Fibroblast of lung (primary cell): ENCODE measurements at places on chromosomes 7 and 10.

GRCh38 chr10:97648562-97649404 lies 8.3 kb downstream of the PI4K2A start:
- peak; percentile 83 for DNase-seq

DNA sequence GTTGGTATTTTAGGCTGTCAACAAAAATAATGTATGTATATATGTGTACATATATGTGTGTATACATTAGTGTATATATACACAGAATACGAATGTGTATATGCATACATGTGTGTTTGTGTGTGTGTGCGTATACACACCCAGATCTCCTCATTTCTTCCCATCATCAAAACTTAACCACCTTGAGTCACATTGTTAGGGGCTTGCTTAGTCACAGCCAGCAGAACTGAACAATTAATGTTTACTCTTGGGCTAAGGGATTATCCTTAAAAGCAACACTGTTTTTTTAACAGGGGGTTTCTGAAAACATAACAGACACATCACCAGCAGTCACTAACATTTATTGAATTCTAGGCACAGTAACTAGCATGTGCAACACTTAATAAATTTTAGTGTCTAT lies 83.0 kb upstream of the ASAH2 start:
- DNase-seq, result no peak

- DNase-seq, result no peak
These were observed at the start of gene MYO3A for GRCh38 chr10:25933653-25934608. Gene MYO3A (plus strand): TSS chr10:25934229. CDS start chr10:25952111, 17,882 bp downstream.

DNA sequence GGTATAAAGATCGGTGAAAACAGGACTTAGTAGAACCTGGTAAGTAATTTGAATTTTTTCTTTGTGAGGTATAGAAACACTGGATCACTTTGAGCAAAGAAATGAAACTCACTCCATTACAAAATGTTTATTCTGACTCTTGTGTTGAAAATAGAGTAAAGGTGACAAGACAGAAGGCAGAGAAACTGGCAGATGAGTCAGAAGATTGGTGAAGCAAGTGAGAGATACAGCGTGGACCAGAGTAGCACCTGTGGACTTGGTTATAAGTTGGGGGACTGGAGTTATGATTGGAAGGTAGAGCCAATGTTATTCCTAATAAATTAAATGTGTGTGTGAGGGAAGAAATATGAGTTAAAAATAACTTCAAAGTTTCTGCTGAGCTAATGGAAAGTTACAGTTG lies 620.9 kb downstream of the ZWINT start:
- DNase-seq, result no peak

DNA sequence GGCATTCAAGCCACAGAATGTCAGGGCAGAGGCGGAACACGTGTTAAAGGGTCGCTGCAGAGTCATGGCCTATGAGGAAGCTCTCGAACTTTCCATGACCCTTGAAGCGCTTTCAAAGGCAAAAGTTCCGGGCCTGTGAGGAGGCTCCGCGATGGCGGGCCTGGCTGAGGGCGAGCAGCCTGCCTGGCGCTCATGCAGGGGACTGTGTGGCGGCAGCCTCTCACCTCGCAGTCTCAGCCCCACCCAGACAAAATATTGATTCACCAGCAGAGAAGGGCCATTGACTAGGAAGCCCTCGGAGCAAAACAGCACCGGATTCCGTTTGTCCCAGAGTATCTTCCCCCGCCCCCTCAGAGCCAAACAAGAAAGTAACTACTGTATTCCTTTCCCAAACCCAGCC lies 12.8 kb upstream of the CNNM1 start:
- DNase-seq, result no peak

- DNase-seq, result no peak
These were observed 164.2 kb upstream of the EEPD1 start for GRCh38 chr7:35988818-35989217.

GRCh38 chr7:108459922-108460551 lies 3.8 kb upstream of the NRCAM start:
- peak; percentile 29 for DNase-seq

GRCh38 chr10:2117641-2118040 lies 380.3 kb upstream of the ADARB2 start:
- no peak for DNase-seq

- DNase-seq, result peak; percentile 60
These were observed 7.6 kb downstream of the FAM53B start for GRCh38 chr10:124736491-124737136.

- DNase-seq, result no peak
These were observed 104.6 kb downstream of the INPP5A start for GRCh38 chr10:132641966-132642731.

DNA sequence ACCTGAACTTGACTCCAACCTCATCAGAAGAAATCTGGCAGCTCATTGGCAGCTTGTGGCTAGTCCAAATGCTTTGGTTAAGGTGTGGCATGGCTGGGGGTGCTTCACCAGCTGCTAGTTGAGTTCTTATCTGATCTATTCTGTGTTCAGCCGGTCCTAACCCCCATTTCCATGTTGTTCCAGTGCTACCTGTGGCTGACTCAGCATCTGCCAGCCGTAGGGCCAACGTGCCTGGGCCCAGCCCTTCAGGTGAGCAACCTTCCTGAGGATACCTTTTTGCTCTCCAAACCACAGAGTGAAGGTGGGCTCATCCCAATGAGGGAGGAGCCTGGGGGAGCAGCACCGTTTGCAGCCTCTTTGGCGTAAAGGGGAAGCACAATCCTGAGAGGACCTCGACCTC lies 46.8 kb upstream of the C10orf120 start:
- no peak for DNase-seq

GRCh38 chr7:103651593-103652377 lies 205.8 kb upstream of the SLC26A5 start:
- no peak for DNase-seq

DNA sequence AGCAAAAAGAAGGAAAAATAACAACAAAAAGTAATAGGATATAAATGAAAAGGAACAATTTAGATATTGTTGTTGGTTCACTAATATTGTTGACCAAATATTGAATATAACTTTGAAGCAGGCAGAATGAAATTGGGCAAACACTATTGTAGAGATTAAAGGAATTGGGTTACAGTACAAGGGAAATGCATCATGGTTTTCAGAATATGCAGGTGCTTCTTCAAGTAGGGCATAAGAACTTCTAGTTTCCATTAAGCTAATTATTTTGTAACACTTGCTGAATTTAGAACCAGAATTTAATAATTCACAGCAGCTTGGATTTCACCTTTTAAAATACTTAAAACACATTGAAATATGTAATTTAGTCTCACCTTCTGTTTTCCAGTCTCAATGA lies 36.5 kb downstream of the RPA3 start:
- no peak for DNase-seq

GRCh38 chr7:22717760-22718159 lies 9.2 kb upstream of the IL6 start:
- DNase-seq, result no peak

DNA sequence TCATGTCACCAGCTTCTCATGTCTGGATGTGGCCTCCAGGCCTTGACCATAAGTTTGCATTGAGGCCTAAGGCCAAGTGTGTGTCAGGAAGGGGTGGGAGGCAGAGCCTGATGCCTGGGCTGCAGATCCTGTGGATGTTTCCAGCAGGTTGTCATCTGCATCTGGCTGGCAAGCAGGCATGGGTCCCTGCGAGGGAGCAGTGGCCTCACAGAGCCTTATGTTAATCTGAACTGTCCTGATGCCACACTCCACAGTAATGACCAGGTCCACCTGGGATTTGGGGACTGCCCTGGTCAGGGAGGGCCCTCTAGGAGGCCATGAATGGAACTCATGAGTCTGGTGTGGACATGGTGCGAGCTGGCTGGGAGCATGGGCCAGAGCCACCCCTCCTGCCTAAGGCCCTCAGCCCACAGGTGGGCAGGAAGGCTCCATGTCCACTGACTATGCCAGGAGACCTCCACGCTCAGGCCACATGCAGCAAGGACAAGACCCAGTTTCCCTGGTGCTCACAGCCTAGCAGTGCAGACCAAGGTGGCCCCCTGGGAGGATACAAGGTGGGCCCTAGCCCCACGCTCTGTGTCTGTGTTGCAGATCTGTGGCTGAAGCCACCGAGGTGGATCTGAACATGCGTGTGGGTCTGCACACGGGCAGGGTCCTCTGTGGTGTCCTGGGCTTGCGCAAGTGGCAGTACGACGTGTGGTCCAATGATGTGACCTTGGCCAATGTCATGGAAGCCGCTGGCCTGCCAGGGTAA lies 83.1 kb downstream of the ADCY1 start:
- DNase-seq, result no peak

- DNase-seq, result no peak
These were observed 57.8 kb downstream of the AUTS2 start for GRCh38 chr7:69656077-69656476.

GRCh38 chr7:44618045-44618444 lies 11.6 kb downstream of the OGDH start:
- DNase-seq, result no peak

- no peak for DNase-seq
These were observed 59.9 kb downstream of the TNRC18 start for GRCh38 chr7:5363729-5364128.

GRCh38 chr7:113209449-113210203 lies 91.3 kb upstream of the SMIM30 start:
- peak; percentile 36 for DNase-seq

DNA sequence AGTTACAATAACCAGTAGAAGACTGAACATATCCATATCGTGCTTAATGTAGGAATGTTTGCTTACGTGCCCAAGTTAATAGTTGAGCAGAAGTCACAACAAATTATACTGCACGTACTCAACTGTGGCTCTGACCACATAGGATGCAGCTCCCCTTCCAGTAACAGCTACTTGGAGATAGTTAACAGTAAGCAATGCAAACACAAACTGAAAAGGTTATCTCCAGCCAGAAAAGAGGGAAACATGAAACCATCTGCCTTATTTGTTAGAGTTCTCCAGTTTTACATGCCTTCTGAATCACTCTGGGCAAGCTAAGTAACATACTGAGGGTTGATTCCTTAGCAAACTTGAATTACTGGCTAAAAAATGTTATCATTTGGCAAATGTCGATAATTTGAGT lies 9.8 kb downstream of the DHX32 start:
- DNase-seq, result peak; percentile 59

- peak; percentile 76 for DNase-seq
These were observed at the start of gene NSUN5 for GRCh38 chr7:73308665-73309214. Gene NSUN5 (minus strand): TSS chr7:73308826. CDS start chr7:73308790, 36 bp downstream.

DNA sequence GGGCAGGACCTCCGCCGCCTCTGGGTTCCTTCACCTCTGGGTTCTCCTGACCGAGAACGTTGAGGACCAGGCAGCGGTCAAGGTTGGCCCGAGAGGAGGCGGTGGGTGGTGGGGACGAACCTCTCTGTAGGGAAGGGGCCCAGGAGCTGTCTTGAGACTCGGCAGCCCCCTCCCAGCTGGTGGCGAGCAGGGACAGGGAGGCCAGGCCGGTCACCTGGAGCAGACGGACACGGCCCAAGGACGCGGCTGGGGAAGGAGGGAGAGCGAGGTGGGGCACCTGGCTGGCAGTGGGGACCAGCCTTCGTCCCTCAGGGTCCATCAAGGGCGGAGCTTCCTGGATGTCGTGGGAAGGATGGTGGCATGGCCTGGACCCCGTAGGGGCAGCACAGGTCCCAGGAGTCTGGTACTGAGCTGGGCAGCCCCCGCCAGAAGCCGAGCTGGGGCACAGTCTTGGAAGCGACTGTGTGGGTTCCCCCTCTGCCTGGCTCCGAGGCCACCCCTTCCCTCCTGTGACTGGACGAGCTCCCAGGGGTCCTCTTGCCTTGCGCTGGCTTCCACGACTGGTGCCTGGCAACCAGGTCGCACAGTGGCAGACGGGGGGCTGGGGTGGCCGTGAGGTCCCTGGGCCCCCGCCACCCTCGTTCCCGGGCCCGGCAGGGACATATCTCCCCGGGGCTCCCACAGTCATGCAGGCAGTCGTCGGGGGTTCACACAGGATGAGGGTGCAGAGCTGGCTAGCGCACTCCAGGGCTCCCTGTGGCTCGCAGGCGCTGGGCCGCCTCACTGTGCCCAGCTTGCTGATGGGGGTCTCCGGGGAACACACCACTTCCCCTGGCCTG lies 89.9 kb downstream of the DNAJB6 start:
- no peak for DNase-seq

- DNase-seq, result peak; percentile 76
These were observed 50.4 kb upstream of the WNT16 start for GRCh38 chr7:121278120-121279021.

- DNase-seq, result no peak
These were observed at the start of gene PLA2G12B for GRCh38 chr10:72954596-72955554. Gene PLA2G12B (minus strand): TSS chr10:72954806. CDS start chr10:72954685, 121 bp downstream.

DNA sequence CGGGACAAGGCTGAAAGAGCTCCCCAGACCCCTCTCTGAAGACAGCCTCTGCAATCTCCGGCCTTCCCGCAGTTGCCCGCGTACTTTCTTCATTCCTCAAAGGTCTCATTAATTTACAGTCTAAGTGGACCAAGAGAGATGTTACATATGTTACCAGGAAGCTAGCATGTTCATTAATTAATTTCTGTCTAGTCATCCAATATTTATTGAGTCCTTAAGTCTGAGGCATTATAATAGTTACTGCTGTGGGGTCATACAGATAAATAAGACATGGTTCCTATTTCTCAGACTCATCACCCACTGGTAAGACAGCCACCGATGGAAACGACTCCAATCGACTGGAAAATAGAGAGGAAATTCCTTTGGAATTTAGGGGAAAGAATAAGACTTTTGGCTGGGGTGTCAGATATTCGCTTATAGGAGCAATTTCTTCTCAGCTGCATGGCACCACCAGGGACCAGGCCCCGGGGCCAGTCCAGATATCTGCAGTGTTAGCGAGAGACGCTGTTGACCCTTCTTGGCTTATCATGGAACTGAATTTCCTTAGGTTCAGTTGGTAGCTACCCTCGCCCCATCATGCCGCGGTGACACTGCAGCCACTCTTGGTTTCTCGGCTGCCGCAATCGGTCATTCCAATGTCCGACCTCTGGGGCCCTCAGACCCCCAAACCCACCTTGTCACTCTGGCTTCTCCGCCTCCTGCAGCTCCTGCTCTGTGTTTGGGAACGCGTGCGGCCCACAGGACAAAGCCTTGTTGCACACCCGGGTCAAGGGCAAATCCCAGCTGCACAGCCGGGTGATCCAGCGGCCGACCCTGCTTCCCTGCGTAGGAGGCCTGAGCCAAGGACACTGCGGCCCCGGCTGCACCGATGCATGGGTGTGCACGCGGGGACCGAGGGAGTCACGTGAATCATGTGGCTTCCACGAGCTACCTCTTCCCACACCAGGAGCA lies 383.2 kb downstream of the DNAJB6 start:
- no peak for DNase-seq

DNA sequence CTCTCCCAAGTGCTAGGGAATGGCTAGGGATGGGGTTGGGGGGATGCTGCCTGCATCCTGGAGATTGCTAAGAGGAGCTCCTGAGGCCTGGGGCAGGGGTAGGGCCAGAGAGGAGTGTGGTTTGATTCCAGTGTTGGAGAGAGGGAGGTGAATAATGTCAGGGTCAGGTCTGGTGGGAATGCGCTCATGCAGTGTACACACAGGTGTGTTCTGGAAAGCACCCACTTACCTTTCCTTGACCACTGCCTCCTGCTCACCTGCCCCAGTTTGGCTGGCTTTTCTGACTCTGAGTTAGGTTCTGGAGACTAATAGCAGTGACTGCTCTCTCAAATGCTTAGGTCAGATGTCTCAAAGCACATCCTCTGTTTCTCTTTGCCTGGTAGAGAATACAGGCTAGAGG lies 135.4 kb upstream of the BMPER start:
- no peak for DNase-seq

GRCh38 chr7:120856198-120856597 lies 1.7 kb downstream of the TSPAN12 start:
- DNase-seq, result no peak

GRCh38 chr7:29893351-29893965 lies 87.2 kb downstream of the WIPF3 start:
- DNase-seq, result no peak
